ENCODE measurements at places on chromosomes 13 and 19.

DNA sequence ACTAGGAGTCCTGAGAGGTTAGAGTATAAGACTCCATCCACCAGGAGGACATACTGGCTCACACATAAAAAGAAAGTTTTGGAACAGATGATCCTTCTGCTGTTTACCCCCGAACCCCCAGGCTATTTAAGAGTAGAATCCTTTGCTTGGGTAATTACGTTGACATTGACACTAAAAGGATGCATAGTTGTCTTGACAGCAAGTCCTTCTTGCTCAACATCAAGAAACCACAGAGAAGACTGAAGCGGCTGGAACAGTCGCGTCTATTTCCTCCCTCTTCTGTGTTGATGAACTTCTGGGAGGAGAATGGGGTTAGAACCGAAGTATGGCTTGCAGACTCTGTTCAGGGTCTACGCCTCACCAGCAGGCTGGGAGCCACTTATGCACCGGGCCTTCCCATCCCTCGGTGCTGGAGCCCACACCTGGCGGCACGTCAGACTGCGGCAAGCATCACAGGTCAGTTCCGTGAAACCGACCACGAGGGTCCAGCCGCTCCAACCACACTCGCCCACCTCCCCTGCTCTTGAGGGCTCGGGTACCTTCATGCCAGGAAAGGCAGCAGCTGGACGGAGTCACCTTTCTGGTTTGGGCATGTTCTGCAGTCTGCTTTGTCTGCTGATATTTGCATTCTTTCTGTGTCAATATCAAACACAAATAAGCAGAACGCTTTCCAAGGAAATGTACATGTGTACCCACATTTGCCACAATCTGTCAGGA, 42.4 kb upstream of the RANBP3 start:
- no peak for DNase-seq

- DNase-seq = no peak
These were observed 93.9 kb downstream of the GADD45B start for GRCh38 chr19:2569596-2570465.

- no peak for DNase-seq
These were observed 1.2 kb upstream of the ZFP36 start for GRCh38 chr19:39405261-39405957.

DNA sequence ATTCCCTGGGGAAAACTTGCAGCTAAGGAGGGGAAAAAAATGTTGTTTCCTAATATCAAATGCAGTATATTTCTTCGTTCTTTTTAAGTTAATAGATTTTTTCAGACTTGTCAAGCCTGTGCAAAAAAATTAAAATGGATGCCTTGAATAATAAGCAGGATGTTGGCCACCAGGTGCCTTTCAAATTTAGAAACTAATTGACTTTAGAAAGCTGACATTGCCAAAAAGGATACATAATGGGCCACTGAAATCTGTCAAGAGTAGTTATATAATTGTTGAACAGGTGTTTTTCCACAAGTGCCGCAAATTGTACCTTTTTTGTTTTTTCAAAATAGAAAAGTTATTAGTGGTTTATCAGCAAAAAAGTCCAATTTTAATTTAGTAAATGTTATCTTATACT, 33.6 kb downstream of the TNFSF11 start:
- no peak for DNase-seq

GRCh38 chr19:1214299-1214861, 8.8 kb downstream of the STK11 start:
- no peak for DNase-seq

GRCh38 chr13:101785858-101786257, 333.4 kb downstream of the ITGBL1 start:
- no peak for DNase-seq

DNA sequence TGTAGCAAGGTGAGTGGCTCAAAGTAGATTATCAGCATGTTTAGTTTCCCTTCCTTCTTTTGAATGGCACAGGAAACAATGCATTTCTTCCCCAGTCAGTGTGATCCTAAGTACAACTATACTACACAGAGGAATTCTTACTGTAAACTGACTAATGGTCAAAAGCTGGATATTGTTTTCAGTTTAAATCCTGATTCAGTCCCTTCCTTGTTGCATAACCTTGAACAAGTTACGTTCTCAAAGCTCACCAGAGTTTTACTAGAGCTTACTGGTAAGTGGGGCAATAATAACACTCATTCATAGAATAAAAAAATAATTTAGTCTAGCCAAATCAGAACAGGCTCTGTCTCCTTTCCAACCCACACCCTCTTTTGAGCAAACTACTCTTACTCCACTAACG, 180.1 kb downstream of the POSTN start:
- DNase-seq = no peak

DNA sequence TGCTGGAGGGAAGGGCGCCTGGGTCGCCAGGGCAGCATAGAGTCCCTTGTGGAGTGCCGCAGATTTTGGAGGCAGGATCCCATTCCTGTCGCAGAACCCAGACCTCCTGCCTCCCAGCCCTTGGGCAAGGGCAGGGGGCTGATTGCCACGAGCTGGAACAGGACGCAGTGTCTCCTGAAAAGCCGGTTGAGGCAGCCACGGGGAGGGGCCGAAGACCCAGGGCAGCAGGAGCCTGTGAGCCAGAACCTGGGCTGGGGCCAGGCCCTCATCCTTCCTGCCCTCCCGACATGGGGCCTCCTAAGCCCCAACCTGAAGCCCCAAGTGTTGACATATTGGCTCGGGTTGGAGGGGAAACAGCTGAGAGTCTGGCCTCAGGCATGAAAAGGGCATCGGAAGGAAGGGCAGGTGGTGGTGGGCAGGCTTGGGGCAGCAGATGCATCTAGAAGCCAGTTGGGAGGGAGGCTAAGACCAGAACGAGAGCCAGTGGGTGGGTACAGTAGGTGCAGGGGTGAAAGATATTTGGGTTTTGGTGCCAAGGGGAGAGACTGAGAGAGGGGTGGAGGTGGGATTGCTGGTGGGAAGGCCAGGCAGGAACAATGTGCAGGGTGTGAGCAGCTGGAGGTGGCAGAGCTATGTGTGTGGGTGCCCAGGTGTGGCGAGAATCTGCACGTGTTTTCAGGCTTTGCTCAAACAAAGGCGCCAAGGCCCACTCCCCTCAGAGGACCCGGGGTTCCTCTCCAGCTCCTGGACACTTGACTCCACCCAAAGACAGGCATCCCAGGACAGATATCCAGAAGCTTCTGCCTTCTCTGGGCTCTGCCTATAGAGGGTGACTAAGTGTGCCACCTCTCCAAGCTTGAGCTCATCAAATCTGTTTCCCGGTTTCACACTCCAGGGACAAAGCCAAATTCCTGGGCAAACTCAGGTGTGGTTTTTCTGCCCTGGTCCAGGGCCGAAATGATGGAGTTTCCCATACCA, 1.4 kb upstream of the SBSN start:
- no peak for DNase-seq

DNA sequence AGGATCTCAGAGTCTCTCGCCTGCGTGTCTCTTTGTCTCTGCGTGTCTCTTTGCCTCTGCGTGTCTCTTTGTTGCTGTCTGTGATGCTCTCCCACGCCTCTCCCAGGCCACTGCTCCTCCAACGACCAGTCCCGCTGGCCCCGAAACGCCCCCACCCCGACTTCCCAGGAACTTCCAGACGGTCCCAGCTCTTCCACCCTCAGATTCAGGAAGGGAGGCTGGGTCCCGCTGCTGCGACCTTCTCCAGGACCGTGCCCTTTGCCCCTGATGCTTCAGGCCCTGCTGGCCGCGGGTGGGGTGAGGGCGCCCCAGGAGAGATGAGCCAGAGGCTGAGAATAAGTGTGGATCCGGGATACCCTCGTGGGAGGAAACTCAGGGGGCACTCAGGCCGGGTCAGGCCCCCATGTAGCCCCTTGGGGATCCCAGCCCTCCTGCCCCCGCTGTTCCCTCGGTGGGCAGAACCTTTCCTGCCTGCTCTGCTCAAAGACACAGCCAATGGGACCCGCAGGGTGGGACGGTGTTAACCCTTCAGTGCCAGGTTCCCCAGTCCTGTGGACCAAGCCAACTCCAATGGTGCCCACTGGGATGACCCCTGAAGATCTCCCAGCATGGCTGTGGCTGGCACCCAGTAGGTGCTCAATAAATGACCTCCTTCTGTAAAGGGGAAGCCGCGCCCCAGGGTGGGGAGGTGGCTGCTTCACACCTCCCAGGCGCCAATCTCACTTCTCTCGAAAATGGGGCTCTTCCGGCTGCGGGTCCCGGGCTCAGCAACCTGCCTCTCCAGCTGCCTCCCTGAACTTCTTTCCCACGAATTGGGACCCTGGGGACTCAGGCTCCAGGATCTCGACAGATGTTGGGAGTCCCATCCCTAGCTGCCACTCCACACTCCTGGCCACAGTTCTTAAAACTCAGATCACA, 1.5 kb upstream of the S1PR5 start:
- DNase-seq = no peak

GRCh38 chr13:50724438-50724837, 119.1 kb downstream of the DLEU7 start:
- DNase-seq = no peak

- DNase-seq = no peak
These were observed 37.3 kb downstream of the KL start for GRCh38 chr13:33053397-33054066.

Measured in T-cell (primary cell).